Stimulated activated CD8-positive, alpha-beta memory T cell treated with anti-CD3 and anti-CD28 coated beads, Interleukin-2, amount 100 ng/mL, for 1 hour (primary cell): ENCODE measurements at places on chromosomes 4 and X.

DNA sequence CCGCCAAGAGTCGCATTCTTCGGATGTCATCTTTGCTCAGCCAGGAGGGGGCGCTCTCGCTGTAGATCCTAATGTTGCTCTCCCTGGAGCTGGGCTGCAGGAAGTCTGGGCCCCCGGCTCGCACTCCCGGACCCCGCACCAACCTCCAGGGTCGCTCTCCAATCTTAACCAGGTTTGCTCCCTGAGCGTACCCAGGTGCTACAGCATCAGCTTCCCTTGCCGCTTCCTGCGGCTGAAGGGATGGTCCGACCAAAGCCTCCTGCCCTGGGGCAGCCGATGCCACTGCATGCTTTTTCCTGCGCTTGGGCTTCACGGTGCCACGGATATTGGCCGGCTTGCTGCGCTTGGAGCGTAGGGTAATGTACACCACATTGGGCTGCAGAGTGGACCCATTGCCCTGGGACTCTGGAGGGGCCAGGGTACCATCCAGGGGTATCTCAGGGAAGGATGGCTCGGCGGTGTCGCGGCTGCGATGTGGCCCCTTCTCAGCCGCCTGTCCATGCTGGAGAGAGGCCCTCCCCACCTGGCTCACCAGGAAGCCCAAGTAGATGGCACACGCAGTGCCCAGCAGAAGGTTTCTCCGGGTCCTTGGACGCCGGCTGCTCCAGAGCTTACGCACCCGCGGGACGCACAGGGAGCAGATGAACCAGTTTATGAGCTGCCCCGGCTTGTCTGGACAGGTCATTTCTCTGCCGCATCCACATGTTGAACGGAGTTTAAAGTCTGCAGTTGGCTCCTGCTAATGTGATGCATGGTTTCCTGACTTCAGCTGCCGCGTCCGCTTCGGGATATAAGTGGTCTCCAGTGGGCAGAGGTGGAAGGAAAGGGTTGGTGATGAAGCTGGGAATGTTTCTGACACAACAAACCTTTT, 1.9 kb downstream of the GASK1B start:
- DNase-seq, result no peak

DNA sequence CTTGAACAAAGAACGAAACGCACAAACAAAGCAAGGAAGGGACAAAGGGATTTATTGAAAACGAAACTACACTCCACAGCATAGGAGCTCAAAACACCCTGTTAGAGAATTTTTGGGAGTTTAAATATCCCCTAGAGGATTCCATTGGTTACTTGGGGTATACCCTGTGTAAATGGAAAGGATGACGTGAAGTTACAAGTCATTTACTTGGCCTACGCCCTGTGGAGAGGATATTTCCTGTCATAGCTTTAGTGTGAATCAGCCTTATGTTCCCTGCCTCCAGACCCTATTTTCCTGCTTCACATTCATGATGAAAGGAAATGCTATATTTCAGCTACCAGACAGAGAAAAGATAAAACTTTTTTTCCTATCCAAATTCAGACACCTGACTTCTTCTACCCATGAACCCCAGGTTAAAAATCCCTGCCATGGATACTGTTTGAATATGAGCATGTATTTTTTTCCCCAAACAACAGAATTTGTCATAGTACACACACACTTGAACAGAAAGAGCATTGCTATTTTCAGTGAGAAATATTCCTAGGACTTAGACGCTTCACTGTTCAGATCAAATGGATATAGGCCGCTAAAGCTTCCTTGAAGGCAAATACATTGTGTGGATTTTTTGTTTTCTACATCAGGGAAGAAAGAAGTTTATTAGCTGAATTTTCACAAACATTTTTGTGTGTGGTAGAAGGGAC, 20.4 kb downstream of the PIN4 start:
- no peak for DNase-seq

GRCh38 chrX:33447285-33447684, 235.9 kb upstream of the DMD start:
- no peak for DNase-seq

GRCh38 chr4:102824398-102824797, 3.0 kb downstream of the UBE2D3 start:
- DNase-seq, result no peak

GRCh38 chrX:3585719-3586118, 127.7 kb downstream of the PRKX start:
- DNase-seq, result no peak

GRCh38 chr4:92305148-92305877, 1.5 kb downstream of the GRID2 start:
- DNase-seq, result no peak

- DNase-seq, result no peak
Measured at GRCh38 chr4:38926896-38927295, 59.3 kb downstream of the FAM114A1 start.

DNA sequence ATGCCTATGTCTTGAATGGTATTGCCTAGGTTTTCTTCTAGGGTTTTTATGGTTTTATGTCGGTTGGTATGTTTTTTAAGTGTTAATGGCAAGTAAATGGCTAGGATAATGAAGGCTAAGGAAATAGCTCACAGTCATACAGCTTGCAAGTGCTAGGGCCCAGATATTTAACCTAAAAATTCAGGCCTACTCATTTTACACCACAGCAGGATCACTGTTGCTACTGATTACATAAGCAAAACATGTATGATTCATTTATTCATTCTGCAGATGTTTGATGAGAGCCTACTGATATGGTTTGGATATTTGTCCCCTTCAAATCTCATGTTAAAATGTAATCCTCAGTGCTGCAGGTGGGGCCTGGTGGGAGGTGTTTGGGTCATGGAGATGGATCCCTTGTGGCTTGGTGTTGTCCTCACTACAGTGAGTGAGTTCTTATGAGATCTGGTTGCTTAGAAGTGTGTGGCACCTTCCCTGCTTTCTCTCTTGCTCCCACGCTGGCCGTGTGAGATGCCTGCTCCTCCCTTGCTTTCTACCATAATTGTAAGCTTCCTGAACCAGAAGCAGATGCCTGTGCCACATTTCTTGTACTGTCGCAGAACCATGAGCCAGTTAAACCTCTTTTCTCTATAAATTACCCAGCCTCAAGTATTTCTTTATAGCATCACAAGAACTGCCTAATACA, 175.5 kb downstream of the MAPK10 start:
- DNase-seq, result no peak

DNA sequence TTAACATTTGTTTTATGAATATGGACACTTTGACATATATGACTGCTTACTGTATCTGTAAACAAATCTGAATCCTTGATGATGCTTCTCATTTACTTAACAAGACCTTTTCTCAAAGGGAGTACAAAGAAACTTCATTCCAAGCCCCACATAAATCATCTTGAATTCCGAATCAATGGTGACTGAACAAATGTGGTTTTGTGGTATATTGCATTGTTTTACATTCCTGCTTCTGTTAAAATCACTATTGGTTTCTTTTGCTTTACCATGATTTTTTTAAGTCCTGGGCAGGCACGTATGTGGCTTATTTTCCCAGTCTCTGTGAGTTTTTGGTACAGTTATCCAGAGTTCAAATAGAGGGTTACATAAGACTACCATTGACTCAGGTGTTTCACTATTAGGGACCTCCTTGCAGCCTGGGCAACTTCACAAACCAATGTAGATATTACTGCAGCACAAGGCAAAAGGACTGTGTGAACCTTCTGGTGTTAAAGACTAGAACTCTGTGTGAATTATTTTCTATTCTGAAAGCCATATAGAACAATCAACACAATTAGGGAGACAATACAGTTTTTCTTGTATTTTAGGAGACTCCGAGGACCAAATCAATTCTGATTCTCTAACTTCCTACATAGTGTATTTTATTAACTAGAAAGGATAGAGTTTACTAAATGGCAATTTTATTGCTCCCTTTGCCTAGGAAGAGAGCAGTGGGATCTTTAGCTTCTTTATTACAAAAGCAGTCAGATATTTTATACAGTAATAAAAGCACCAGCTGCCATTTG, 196.4 kb downstream of the GALNTL6 start:
- DNase-seq, result no peak
